ENCODE measurements at places on chromosomes 13 and 19.
A peak's percentile ranks its signal among the peaks of the same experiment; 100 is the strongest.

DNA sequence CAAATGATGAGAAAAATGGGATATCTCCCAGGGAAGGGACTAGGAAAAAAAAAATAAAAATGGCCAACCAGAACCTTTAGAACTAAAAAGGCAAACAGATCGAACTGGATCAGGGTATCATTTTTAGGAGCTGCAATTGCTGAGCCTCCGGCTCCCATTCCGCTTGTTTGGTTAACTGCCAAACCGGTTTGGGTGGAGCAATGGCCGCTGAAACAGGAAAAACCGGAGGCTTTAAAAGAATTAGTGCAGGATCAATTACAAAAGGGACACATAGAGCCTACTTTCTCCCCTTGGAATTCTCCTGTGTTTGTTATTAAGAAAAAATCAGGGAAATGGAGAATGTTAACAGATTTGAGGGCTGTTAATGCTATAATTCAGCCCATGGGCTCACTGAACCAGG, 12.7 kb upstream of the ZNF443 start:
- H3K36me3 ChIP-seq, result peaks cover 59% of the 10 kb centered on the region
- no peaks in the 10 kb centered on the region for H3K4me1 ChIP-seq
- DNase-seq, result no peak
- H3K27ac ChIP-seq, result no peak overlapping the region

DNA sequence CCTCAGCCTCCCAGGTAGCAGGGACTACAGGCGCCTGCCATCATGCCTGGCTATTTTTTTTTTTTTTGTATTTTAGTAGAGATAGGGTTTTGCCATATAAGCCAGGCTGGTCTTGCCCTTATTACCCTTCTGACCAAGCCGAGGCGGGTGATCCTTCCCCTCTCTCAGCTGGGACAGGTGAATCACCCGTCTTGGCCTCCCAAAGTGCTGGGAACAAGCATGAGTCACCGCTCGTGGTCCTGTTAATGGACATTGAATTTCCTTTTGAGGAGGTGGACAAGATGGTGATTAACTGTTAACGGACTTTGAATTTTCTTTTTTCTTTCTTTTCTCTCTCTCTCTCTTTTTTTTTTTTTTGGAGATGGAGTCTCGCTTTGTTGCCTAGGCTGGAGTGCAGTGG, 10.6 kb downstream of the CD70 start:
- H3K36me3 ChIP-seq, result no peaks in the 10 kb centered on the region
- no peak for DNase-seq
- H3K27me3 ChIP-seq, result peaks cover 18% of the 10 kb centered on the region
- H3K27ac ChIP-seq, result no peak overlapping the region
- H3K4me3 ChIP-seq, result no peak overlapping the region
- H3K4me1 ChIP-seq, result no peaks in the 10 kb centered on the region

DNA sequence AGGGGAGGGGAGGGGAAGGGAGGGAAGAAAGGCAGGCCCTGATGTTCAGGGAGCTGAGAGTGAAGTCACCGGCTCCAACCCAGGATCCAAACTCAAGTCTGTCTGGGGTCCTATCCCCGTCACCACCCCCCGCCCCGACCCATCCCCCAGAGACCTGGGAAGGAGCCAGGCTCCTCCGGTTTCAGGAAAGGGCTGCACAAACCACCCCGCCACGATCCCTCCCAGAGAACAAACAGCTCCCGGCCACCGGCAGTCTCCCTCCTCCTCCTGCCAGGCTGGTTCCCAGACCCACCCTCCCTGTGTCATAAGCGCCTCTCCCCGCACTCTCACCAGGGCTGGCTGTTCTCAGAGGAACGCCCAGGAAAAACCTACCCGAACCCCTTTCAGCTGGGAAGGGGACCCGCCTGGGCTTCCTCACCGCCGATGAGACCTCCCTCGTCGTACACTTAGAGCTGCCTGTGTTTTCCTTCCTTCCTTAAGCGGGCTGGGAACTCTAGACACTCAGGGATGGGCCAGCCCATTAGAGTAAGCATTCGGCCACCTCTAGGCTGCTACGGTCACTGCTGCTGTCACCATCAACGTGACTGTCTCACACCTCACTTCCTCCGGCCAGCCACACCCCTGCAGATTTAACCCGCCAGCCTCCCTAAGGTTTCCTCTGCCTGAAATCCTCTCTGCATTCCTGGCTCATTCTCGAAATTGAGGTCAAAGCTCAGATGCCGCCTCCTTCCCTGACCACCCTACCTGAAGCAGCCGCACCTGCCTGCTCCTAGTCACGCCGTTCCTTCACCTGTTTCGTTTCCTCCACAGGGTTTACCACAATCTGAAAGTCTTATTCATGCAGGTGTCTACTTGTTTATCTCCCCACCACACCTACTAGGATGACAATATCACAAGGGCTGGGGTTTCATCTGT, 6.3 kb upstream of the RDH13 start:
- H3K4me1 ChIP-seq, result peaks cover 40% of the 10 kb centered on the region
- H3K27me3 ChIP-seq, result peaks cover 61% of the 10 kb centered on the region
- H3K27ac ChIP-seq, result peak overlapping the region; percentile 72
- DNase-seq, result no peak

DNA sequence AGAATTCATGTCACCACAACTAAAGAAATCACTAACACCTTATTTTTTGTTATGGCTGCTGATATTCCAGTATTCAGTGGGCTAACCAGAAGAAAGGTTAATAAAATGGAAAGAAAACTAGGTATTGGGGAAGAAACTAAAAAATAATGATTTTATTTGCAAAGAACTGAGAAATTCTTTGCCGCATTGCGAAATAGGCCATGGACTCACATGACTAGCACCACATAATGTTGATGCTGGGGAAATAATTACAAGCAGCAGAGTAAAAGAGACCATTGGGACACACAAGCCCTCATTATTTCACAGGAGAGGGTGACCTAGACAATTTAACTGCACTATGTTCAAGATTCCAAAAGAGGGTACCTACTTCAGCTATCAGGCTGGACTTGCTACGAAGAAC, 1411.5 kb downstream of the SLITRK5 start:
- peaks cover 4% of the 10 kb centered on the region for H3K36me3 ChIP-seq
- H3K4me3 ChIP-seq, result no peak overlapping the region
- H3K27me3 ChIP-seq, result no peaks in the 10 kb centered on the region
- no peak for DNase-seq
- H3K4me1 ChIP-seq, result no peaks in the 10 kb centered on the region

DNA sequence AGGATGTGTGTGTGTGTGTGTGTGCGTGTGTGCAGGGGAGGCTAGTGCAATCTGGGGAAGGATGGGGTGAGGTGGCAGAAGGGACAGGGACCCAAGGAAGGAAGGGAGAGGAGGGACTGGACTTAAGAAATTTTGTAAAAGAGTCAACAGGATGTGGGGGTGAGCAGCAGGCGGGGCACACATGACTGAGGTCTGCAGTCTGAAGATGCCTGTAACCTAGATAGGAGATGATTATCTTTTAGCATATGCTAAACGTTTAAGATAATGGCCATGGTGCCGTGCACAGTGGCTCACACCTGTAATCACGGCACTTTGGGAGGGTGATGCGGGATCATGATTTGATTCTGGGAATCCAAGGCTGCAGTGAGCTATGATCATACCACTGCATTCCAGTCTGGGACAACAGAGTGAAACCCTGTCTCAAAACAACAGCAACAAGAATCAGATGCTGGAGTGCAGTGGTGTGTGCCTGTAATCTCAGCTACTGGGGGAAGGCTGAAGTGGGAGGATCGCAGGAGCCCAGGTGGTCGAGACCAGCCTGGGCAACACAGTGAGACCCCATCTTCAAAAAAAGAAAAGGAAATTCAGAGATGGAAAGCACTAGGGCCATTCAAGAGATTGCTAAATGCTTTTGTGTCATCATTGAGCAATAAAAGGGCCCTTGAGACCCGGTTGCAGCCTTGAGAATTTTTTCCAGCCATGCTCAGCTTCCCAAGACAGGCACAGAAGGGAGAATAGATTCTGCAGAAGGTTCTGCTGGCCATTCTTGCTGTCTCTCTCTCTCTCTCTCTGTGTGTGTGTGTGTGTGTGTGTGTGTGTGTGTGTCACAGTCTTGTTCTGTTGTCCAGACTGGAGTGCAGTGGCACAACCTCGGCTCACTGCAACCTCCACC, 3.8 kb upstream of the ZNF414 start:
- no peak overlapping the region for H3K27ac ChIP-seq
- peaks cover 3% of the 10 kb centered on the region for H3K36me3 ChIP-seq
- no peaks in the 10 kb centered on the region for H3K27me3 ChIP-seq
- no peak for DNase-seq

DNA sequence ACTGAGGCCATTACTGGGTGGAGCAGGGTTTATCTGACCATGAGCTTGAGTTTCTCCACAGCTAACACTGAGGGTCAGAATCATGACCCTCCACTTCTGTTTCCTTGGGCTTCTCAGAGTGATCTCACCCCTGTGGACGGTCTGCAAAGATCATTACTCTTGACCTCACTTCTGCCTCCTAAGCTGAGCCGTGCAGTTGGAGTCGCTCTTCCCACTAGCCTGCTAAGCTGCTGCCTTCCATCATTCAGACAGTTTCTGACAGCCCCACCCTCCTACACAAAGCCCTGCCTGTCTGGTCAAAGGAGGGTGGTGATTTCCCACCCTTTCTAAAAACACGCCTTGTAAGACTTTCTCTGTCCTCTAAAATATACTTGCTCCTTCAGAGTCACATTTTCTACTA, 9.3 kb upstream of the FRY start:
- no peak overlapping the region for H3K4me3 ChIP-seq
- H3K27ac ChIP-seq, result peak overlapping the region; percentile 14
- no peaks in the 10 kb centered on the region for H3K36me3 ChIP-seq

- H3K27ac ChIP-seq, result peak overlapping the region; percentile 37
- no peaks in the 10 kb centered on the region for H3K36me3 ChIP-seq
- peaks cover 18% of the 10 kb centered on the region for H3K4me1 ChIP-seq
These were observed 74.9 kb downstream of the ALOX5AP start for GRCh38 chr13:30810261-30810701.

DNA sequence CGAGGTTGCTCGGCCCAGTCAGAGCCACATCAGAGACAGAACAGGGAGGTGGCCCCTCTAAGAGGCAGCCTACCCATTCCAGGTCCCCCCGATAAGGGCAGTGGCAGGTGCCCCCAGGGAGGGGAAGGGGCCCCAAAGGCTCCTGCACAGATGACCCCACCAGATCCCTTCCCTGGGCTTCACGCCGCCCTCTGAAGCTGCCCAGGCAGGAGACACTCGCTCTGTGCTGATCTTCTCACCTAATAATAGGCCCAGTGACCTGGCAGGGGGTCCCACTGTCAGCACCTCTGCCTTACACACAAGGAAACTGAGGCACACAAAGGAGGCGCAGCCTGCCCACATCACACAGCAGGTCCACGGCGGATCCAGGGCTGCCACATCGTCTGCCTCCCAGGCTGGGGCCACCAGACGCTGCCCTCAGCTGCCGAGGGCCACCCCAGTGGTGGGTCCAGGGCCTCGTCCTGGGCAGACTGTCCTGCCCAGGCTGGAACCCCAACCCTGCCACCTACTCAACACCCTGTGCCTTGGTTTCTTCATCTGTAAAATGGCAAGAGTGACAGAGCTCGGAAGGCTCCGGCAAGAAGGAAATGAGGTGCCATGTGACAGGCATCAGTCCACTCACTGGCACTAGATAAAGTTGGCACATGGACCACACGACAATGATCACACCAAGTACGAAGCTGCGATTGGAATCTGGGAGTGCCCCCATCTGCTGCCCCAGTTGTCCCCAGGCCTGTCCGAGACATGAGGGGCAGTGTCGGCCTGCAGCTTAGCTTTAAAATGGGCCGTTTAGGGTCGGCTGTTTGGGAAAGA, 56.5 kb downstream of the KLF2 start:
- no peak overlapping the region for H3K4me3 ChIP-seq
- H3K27ac ChIP-seq, result no peak overlapping the region
- H3K36me3 ChIP-seq, result peaks cover 12% of the 10 kb centered on the region
- DNase-seq, result no peak
- H3K4me1 ChIP-seq, result no peaks in the 10 kb centered on the region

- H3K36me3 ChIP-seq, result peaks cover 7% of the 10 kb centered on the region
- H3K27me3 ChIP-seq, result no peaks in the 10 kb centered on the region
- H3K4me3 ChIP-seq, result no peak overlapping the region
- peak overlapping the region; percentile 84 for H3K27ac ChIP-seq
- no peak for DNase-seq
These were observed 11.8 kb downstream of the PALM start for GRCh38 chr19:720345-721160.

GRCh38 chr13:43433691-43434141, 353.1 kb downstream of the ENOX1 start:
- no peak for DNase-seq
- H3K4me1 ChIP-seq, result peaks cover 7% of the 10 kb centered on the region
- H3K36me3 ChIP-seq, result no peaks in the 10 kb centered on the region
- H3K4me3 ChIP-seq, result no peak overlapping the region

GRCh38 chr19:15286688-15287365, 45.5 kb downstream of the BRD4 start:
- DNase-seq, result no peak
- H3K4me3 ChIP-seq, result no peak overlapping the region
- H3K27ac ChIP-seq, result no peak overlapping the region
- peaks cover 75% of the 10 kb centered on the region for H3K4me1 ChIP-seq
- H3K27me3 ChIP-seq, result no peaks in the 10 kb centered on the region
- no peaks in the 10 kb centered on the region for H3K36me3 ChIP-seq

GRCh38 chr19:35458731-35459391, 10.8 kb downstream of the FFAR2 start:
- H3K4me3 ChIP-seq, result no peak overlapping the region
- peaks cover 12% of the 10 kb centered on the region for H3K4me1 ChIP-seq
- DNase-seq, result no peak
- H3K27me3 ChIP-seq, result peaks cover 2% of the 10 kb centered on the region

- no peaks in the 10 kb centered on the region for H3K27me3 ChIP-seq
- H3K27ac ChIP-seq, result no peak overlapping the region
- DNase-seq, result no peak
- peaks cover 26% of the 10 kb centered on the region for H3K36me3 ChIP-seq
- no peak overlapping the region for H3K4me3 ChIP-seq
- H3K4me1 ChIP-seq, result no peaks in the 10 kb centered on the region
These were observed 14.6 kb downstream of the XRCC1 start for GRCh38 chr19:43560687-43561086.

DNA sequence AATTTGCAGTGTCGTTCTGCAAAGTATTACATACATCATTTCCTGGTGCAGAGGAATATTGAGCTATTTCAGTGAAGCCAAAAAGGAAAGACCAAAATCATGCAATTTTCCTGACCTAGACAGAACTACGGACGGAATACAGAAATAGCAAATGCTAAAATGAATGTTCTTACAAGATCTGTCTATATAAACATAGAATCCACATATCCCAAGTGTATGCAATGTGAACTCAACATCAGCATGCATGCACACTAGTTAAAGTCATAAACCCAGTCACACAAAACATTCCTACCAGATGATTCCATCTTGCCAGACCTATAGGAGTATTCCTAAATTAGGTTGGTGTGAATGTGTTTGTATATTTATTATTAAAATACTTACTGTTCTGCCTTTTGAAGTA, 383.7 kb upstream of the ZNF507 start:
- no peaks in the 10 kb centered on the region for H3K27me3 ChIP-seq
- H3K27ac ChIP-seq, result peak overlapping the region; percentile 81
- peaks cover 87% of the 10 kb centered on the region for H3K4me1 ChIP-seq
- H3K36me3 ChIP-seq, result no peaks in the 10 kb centered on the region

Measured in mesothelial cell of epicardium (in vitro differentiated cells).